Activated naive CD8-positive, alpha-beta T cell treated with anti-CD3 and anti-CD28 coated beads, Interleukin-2, amount 10 ng/mL, durations not matched to agents 7 days and 5 days (primary cell): ENCODE measurements at places on chromosomes 6 and 20. TPM values are rescaled to one million over a fixed set of nuclear protein-coding genes. Genes with fewer than 3 reads are reported as not detected.

GRCh38 chr20:48729538-48729937, 98.3 kb downstream of the PREX1 start:
- no peak overlapping the region for H3K4me3 ChIP-seq
- peaks cover 54% of the 10 kb centered on the region for H3K36me3 ChIP-seq
- DNase-seq = no peak

Gene CHRNA4
- total RNA-seq = not detected

DNA sequence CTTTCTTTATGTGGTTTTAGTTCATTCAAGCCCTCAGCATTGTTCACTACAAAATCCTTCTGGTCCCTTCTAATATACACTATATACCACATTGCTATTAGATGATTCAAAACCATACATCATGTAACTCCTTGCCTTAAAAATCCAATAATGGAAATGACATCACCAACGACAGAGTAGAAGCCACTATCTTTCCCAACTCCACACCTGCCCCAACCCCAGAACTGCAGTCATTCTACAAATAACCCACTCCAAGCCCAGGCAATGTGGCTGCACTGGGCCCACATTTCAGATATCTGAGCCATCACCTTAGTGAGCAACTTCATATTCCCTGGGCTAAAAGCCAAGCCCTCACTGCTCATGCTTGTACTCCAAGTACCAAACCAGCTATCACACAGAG, 22.6 kb upstream of the RUNX2 start:
- H3K27me3 ChIP-seq = no peaks in the 10 kb centered on the region
- no peak overlapping the region for H3K4me3 ChIP-seq
- no peak overlapping the region for H3K27ac ChIP-seq
- peaks cover 40% of the 10 kb centered on the region for H3K36me3 ChIP-seq
- DNase-seq = no peak

Gene PAK5
- not detected for total RNA-seq

Gene PGBD1
- 3.9 TPM for total RNA-seq

- H3K4me1 ChIP-seq = peaks cover 5% of the 10 kb centered on the region
- no peak overlapping the region for H3K27ac ChIP-seq
- no peaks in the 10 kb centered on the region for H3K36me3 ChIP-seq
- H3K4me3 ChIP-seq = no peak overlapping the region
These were observed 275.3 kb downstream of the ALDH8A1 start for GRCh38 chr6:134674562-134674961.
